ENCODE measurements at places on chromosomes 12 and 14.
A peak's percentile ranks its signal among the peaks of the same experiment; 100 is the strongest.

- no peak for DNase-seq
These were observed 359.9 kb downstream of the NRXN3 start for GRCh38 chr14:78530078-78530477.

- no peak for DNase-seq
These were observed 644.7 kb downstream of the VRK1 start for GRCh38 chr14:97441740-97442362.

DNA sequence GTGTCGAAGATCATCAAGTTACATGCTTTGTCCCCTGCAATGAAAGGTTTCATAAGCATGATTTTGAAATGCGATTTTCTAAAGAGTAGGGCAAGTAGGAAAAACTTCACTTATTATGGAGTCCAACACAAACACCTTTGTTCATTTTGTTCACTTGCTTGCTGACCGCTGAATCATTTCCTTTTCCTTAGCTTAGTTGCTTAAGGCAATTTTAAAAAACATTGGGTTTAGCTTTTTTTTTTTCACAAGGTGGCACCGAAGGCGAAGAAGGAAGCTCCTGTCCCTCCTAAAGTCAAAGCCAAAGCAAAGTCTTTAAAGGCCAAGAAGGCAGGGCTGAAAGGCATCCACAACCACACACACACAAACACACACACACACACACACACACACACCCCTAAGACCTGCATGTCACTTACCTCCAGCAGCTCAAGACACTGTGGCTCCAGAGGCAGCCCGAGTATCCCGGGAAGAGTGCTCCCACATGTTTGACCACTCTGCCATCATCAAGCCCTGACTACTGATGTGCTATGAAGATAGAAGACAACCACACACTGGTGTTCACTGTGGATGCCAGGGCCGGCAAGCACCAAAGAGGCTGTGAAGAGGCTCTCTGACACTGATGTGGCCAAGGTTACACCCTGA, 11.4 kb downstream of the MANSC1 start:
- DNase-seq = no peak

- no peak for DNase-seq
These were observed 1126.7 kb downstream of the AACS start for GRCh38 chr12:126191949-126192348.

- no peak for DNase-seq
These were observed 317.6 kb downstream of the SOX5 start for GRCh38 chr12:23631786-23632377.

- no peak for DNase-seq
These were observed 156.3 kb upstream of the PDE3A start for GRCh38 chr12:20211981-20212421.

DNA sequence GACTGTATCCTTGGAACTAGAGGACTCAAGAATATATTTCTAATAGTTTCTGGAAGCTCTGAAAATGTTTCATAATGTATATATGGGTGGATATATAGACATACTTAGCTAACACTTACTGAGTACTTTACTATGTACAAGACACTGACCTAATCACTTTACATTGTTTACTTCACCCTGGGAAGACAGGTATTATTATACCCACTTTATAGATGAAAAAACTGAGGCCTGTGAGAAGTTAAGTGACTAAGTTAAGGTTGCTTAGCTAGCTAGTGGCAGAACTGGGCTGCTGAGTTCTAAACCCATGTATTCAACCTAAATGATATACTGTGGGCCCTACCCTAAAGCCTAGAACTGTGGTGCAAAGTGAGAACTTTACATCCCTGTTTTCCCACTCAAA, 79.1 kb upstream of the SSTR1 start:
- no peak for DNase-seq

DNA sequence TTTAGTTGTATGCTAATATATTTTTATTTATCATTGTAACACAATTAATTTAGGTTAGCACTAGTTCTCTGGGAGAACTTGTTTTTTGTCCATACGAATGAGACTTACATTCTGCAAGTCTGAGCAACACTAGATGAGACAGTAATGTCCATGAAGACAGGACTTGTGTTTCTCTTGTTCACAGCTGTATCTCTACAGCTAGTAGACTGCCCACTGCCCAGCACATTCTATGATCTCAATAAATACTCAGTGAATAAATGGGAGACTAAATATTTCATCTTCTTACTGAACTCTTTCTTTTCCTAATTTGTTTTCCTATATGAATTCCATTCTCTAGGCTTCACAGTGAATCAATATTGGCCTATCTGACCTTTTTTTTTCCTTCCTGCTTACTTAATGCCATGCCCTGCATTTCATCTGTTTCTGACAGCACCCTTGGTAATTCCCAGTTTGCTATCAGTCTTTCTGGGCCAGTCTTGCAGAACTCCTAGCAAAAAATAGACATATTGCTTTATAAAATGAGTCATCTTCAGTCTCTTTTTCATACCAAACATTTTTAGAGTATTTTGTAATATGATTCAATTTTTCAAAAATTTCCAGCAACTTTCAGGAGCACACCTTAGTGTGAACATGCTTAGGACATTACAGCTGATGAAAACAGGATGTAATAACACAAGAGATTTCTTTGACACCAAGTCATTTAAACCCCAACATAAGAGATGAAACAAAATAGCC, 185.5 kb upstream of the ATP2B1 start:
- DNase-seq = no peak

DNA sequence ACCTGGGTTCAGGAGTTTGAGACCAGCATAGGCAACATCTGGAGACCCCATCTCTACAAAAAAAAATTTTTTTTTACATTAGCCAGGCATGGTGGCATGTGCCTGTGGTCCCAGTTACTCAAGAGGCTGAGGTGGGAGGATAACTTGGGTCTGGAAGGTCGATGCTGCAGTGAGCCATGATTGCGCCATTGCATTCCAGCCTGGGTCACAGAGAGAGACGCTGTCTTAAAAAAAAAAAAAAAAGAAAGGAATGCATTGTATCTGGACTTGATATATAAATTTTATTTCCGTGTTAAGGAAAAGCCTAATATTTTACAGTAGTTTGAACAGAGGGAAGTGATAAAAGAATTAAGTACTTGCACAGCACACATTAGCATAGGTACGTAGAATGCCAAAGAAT, 97.2 kb downstream of the ZC3H14 start:
- no peak for DNase-seq

DNA sequence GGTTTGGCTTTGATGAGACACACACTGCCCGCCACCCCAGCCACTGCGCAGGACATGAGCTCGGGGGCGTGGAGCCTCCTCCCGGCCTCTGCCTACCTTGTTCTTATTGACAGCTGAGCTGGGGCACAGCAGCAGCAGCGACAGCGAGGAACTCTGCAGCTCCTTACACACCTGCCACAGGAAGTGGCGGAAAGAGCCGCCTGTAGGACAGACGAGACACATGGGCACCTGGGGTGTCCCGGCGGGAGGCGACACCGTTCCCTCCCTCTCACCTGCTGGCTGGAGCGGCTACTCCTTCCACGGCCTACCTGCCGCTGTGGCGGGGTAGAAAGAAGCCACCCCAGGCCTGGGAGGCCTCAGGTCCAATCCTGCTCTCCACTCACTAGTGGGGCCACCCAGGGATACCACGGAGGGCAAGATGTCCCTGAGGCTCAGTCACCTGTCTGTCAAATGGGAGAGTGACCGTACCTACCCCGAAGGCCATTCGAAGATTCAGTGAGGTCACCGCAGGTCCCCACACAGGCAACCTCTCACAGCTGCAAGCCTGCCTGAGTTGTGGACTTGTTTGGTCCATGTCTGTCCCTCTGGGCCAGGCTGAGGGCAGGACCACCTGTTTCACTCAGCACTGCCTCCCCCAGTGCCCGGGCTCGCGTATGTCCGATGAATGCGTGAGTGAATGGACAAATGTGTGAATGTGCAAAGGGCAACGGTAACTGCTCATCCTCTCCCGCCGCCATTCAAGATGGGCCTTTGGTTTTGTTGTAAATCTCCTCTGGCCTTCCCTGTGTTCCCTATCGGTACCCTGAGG, 42.6 kb downstream of the TRAFD1 start:
- no peak for DNase-seq

DNA sequence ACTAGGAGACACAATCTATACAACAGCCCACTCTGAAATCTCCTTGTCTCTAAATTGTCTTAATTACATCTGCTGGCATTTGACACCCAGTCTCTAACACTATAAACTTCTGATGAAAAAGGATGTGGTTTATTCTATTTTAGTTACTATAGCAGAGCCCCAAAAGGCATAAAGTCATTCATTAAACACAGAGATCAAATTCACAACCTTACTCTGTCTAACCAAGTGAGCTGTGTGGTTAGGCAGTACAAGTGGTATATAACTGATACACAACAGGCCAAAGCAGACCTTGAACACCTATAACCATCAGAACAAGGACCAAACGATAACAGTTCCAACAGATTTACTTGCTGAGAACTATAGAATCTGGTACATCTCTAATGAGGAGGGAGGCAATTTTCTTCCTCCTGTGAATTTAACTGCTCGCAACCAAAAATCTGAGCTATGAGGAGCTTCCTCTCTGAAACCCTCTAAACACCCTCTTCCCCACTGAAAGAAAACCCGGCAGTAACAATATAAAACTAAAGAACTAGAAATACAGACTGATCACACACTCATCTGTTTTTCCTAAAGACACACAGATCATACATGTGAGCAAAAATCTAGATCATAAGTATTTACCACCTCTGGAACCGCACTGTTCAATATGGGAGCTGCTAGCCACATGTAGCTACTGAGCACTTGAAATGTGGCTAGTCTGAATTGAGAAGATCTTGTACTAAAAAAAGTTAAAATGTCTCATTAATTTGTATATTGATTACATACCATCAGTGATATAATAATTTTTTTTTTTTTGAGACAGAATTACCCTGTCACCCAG, 17.7 kb downstream of the SPPL3 start:
- DNase-seq = no peak

- DNase-seq = no peak
These were observed 232.5 kb downstream of the BCL11B start for GRCh38 chr14:99039331-99040041.

DNA sequence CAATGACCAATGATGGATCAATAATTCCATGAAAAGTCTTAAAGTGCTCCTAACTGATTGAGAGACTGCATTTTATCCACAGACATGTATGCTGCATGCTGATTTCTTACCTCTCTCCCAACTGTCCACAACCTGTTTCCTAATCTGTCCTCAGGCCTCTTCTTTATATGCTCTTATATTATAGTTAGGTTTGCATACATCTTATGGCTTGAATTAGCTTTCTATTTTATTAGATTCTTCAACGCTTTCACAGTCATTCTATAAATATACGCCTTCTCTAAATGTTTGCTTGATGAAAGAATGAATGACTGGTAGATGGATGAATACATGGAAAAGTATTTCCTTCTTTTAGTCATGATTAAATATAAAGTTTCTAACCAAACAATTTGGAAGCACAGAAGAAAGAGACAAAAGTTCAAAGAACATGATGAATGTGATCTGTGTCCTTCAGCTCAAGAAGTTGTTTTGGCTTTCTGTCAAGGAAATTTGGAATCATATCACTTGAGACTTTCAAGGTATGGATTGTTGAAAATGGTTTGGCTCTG, 91.8 kb upstream of the NPAS3 start:
- no peak for DNase-seq

DNA sequence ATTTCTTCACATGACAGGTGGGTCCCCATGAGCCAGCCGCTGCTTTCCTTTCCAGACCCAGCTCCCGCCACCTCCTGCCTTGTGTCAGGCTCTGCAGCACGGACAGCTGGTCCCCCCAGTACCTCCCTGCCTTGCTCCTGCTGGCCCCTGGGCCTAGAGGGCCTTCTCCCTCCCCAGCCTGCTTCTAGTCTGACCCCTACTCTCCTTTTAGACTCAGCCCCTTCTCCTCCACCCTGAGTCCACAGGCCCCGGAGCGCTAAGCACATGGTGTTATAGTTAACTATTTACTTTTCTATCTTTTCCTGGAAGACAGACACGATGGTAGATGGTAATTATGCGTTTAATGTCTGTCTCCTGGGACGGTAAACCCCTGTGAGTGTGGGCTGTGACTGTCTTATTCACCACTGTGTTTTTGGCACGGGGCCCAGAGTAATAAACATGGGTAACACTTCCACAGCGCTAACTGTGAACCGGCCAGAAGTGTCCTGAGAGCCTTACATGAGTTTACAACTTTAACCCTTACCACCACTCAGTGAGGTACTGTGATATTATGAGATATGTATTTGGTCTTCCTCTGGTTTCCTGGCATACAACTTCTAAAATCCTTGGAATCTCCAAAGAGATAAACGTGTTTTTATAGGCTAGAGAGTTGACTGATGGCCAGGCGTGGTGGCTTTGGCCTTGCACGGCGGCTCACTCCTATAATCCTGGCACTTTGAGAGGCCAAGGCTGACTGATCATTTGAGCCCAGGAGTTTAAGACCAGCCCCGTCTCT, 41.2 kb downstream of the DGLUCY start:
- no peak for DNase-seq

- DNase-seq = no peak
These were observed 12.1 kb downstream of the VASH1 start for GRCh38 chr14:76773188-76773885.

GRCh38 chr14:64478634-64479250, 13.4 kb downstream of the AKAP5 start:
- peak; percentile 37 for DNase-seq

GRCh38 chr14:95597784-95598211, 62.9 kb downstream of the GLRX5 start:
- DNase-seq = no peak

GRCh38 chr12:34292736-34293625, 270.7 kb downstream of the ALG10 start:
- no peak for DNase-seq

DNA sequence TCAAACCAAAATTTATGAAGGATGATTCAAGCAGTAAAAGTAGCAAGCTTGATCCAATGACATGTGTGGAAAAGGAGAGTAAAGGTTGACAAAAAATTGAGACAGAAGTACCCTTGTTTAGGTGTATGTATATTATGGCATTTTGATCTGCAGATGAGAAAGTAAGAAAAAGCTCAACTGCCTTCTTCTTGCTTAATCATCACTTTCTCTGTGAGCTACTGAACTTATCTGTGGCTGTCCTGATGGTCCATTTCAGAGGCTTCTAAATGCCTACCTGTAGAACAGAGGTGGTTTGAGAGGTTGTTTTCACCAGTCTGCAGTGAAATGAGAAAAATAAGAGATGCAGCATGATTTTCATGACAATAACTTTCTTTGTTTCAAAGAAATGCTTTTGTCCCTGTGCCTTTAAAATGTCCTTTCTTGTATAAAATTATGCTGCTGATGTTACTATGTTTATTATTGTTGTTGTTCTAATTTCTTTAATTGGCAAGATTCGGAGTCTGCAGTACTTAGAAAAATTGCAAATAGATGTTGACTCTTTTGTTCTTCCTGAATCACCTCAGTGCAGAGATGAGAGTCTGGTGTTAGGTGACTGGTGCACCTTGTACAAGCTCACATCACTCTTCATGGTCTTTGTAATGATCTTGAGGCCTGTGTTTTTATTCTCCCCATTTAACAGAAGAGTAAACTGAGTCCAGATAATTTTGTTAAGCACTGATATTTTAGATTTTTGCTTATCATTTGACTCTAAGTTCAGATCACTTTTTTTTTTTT, 821.9 kb downstream of the VRK1 start:
- no peak for DNase-seq

DNA sequence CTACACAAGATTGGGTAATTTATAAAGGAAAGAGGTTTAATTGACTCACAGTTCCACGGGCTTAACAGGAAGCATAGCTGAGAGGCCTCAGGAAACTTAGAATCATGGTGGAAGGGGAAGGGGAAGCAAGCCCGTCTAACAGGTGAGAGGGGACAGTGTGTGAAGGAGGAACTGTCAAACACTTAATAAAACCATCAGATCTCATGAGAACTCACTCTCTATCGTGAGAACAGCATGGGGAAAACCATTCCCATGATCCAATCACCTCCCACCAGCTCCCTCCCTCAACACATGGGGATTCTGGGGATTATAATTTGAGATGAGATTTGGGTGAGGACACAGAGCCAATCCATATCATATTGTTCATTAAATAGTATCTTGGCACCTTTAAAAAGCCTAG, 56.1 kb downstream of the EPS8 start:
- no peak for DNase-seq

Measured in hippocampal formation (tissue), 2 donors.